Gastrocnemius medialis (tissue), 4 donors: ENCODE measurements at places on chromosomes 1 and 21. TPM values are rescaled to one million over a fixed set of nuclear protein-coding genes. Genes with fewer than 3 reads are reported as not detected.

The CA6 gene
- not detected for total RNA-seq

The SEMA6C gene
- total RNA-seq, result 99.4 TPM

The L1TD1 gene
- not detected for total RNA-seq

The GBP6 gene
- not detected for total RNA-seq

The SMCP gene
- not detected for total RNA-seq

The APOBEC4 gene
- total RNA-seq, result not detected

The UBE2U gene
- total RNA-seq, result not detected

The NR1I3 gene
- not detected for total RNA-seq

GRCh38 chr1:8641377-8641997, 176.0 kb downstream of the RERE start:
- no peak overlapping the region for H3K27ac ChIP-seq
- DNase-seq, result no peak
- peaks cover 49% of the 10 kb centered on the region for H3K4me1 ChIP-seq
- no peaks in the 10 kb centered on the region for H3K27me3 ChIP-seq
- no peak overlapping the region for H3K4me3 ChIP-seq
- no peaks in the 10 kb centered on the region for H3K36me3 ChIP-seq

- no peaks in the 10 kb centered on the region for H3K27me3 ChIP-seq
- no peaks in the 10 kb centered on the region for H3K4me1 ChIP-seq
- H3K36me3 ChIP-seq, result no peaks in the 10 kb centered on the region
- no peak for DNase-seq
- H3K4me3 ChIP-seq, result no peak overlapping the region
Measured at GRCh38 chr1:191240925-191241324, 763.3 kb upstream of the BRINP3 start.

GRCh38 chr1:31788825-31789256, 24.7 kb upstream of the ADGRB2 start:
- H3K27me3 ChIP-seq, result no peaks in the 10 kb centered on the region
- H3K4me3 ChIP-seq, result peak overlapping the region; percentile 96
- DNase-seq, result no peak
- H3K4me1 ChIP-seq, result peaks cover 2% of the 10 kb centered on the region

- no peaks in the 10 kb centered on the region for H3K36me3 ChIP-seq
- DNase-seq, result peak; percentile 81
- peak within 1 kb of the TSS; percentile 49 for H3K4me3 ChIP-seq
- no peaks in the 10 kb centered on the region for H3K27me3 ChIP-seq
Measured at GRCh38 chr21:29130270-29130969, at the start of gene MAP3K7CL. Gene MAP3K7CL, plus strand, starts transcription at chr21:29130644. Its CDS starts 2,701 bp downstream, at chr21:29133345.

DNA sequence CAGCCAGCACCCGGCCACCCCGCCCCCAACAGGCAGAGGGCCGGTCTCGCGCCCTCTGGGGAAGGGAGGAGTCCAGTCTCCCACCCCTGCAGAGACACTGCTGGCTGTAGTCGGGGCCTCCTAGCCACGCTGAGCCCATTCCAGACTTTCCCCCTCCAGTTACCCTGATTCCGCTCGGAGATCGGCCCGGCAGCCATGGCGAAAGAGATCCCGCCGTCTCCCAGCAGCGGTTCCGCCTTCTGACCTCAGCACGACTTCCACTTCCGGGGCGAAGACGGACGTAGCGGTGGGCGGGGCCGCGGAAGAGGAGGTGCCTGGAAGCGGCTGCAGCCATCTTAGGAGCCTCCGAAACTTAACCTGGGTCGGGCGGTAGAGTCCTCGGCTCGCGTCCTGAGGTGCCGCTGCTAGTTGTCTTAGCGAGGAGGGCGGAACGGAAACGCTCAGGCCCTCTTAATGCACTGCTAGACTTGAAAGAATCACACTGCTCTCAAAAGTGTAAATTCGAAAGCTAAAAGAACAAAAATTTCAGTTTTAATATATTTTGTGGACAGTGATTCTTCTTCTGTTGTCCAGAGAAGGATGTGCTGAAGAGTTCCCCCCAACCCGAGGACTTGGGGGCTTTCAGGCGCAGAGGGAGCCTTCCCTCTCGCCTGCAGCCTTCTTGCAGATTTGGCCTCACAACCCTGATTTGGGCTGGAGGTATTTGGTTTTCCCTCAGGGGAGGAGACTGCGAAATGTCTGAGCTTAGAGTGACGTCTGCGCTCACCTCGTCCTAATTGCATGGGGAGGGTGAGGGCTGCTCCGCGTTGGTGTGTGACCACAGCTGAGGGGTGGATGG, at the start of gene SF3B4:
TSS of gene SF3B4 (minus strand) at position 241 of the 838 bp plus-strand sequence. CDS start at position 197, 44 bp downstream.
- H3K4me1 ChIP-seq, result peaks cover 33% of the 10 kb centered on the region
- H3K36me3 ChIP-seq, result no peaks in the 10 kb centered on the region
- H3K27me3 ChIP-seq, result no peaks in the 10 kb centered on the region
- H3K27ac ChIP-seq, result peak within 1 kb of the TSS; percentile 92
- peak within 1 kb of the TSS; percentile 93 for H3K4me3 ChIP-seq

DNA sequence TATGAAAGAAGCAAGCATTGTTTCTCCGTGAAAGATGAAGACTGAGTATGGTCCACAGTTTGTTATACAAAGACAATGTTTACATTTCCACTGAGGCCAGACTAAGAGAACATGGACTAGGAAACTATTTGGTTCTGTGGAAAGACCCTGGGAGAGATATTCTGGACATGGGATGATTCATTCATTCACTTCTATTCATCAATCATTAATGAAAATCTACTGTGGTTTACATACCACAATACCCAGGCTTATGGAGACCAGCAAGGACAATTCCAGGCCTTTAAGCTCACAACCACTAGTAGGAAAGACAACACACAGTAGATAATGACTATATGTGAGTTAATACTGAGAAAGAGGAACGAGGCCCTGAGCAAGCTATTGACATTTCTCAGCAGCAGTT, 125.4 kb downstream of the TBX15 start:
- no peak overlapping the region for H3K27ac ChIP-seq
- no peak overlapping the region for H3K4me3 ChIP-seq
- H3K27me3 ChIP-seq, result no peaks in the 10 kb centered on the region
- no peaks in the 10 kb centered on the region for H3K4me1 ChIP-seq

GRCh38 chr1:66043186-66043585, 250.5 kb downstream of the PDE4B start:
- H3K4me3 ChIP-seq, result no peak overlapping the region
- DNase-seq, result no peak
- no peaks in the 10 kb centered on the region for H3K36me3 ChIP-seq
- no peaks in the 10 kb centered on the region for H3K27me3 ChIP-seq
- H3K4me1 ChIP-seq, result no peaks in the 10 kb centered on the region
- H3K27ac ChIP-seq, result no peak overlapping the region

DNA sequence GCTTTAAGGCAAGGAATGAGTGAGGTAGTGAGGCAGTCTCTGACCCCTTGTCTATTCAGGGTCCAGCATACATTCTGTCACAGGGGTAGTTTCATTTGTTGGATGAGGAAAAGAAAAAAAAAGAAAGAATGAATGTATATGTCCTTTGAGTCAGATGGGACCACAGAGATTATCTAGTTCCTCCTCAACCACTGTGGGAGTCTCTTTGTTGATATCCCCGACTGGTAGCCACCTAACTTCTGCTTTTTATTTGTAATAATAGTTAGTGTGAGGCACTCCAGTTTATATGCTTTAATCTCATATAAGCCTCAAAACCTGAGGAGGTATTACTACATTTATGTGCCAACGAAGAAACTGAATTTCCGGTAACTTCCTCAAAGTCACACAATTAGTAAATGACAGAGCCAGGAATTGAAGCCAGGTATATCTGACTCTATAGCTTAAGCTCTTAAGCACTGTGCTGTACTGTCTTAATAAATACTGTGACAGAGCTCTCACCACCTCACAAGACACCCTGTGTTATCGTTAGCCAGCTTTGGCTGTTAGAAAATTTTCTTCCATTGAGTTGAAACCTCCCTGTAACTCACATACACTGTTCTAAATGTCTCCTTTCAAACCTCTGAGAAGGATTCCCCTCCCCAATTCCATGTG, 82.2 kb downstream of the MDM4 start:
- H3K27ac ChIP-seq, result no peak overlapping the region
- no peak overlapping the region for H3K4me3 ChIP-seq
- no peaks in the 10 kb centered on the region for H3K4me1 ChIP-seq
- DNase-seq, result no peak

- peak; percentile 86 for DNase-seq
- peak overlapping the region; percentile 75 for H3K4me3 ChIP-seq
- H3K27me3 ChIP-seq, result no peaks in the 10 kb centered on the region
- peaks cover 57% of the 10 kb centered on the region for H3K4me1 ChIP-seq
- no peaks in the 10 kb centered on the region for H3K36me3 ChIP-seq
Measured at GRCh38 chr1:150560576-150561253, 11.5 kb downstream of the ADAMTSL4 start.
